ENCODE measurements at places on chromosomes 7 and 10.

DNA sequence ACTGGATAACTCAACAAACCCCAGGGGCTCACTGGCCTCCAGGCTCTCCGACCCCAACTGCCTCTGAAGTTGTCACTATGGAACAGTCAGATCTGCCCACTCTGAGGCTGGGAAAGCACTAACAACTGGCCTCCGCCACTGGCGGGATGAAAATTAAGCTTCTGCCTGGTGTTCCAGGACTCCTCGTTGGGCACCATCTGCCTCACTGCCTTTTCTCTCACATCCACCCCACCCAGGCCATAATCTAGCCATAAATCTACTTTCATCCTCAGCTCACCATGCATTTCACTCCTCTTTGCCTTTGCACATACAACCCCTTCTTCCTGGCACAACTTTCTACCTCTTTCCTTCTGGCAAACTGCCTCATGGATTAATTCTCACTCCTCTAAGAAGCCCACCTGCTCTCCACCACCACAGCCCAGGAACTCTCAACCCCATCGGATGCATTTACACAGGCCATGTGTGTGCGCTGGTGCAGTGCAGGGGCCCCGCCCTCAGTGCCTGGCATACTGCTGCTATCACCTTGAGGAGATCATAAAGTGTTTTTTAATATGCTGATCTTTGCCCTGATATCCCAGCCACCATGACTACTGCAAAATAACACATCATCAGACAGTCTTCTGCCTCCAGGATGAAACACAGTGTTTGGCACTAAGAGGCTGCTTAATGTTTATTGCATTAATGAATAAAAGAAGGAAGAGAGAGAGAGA, 4.0 kb downstream of the CDHR1 start:
- DNase-seq, result no peak

GRCh38 chr10:98266647-98267046, 1.3 kb downstream of the LOXL4 start:
- DNase-seq, result no peak

GRCh38 chr7:52794621-52795020, 240.8 kb upstream of the POM121L12 start:
- no peak for DNase-seq

DNA sequence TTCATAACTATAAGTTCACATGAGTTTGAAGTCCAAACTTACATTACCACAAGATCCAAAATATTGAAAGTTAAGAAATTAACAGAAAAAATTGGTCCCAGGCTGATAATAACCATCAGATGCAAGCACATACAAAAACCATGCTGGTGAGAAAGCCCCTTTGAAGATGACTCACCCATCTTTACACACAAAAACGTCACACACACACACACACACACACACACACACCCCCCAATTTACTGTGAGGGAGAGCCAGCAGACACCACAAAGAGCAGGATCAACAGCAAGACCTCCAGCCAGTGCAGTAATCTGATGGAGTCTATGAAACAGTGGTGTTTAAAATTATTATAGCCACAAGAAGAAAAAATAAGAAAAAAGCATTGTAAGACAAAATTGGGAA, 50.1 kb upstream of the DRGX start:
- DNase-seq, result no peak

GRCh38 chr7:86939197-86939814, 120.1 kb downstream of the ELAPOR2 start:
- DNase-seq, result no peak

- no peak for DNase-seq
Measured at GRCh38 chr7:129958643-129959470, 6.1 kb upstream of the UBE2H start.

DNA sequence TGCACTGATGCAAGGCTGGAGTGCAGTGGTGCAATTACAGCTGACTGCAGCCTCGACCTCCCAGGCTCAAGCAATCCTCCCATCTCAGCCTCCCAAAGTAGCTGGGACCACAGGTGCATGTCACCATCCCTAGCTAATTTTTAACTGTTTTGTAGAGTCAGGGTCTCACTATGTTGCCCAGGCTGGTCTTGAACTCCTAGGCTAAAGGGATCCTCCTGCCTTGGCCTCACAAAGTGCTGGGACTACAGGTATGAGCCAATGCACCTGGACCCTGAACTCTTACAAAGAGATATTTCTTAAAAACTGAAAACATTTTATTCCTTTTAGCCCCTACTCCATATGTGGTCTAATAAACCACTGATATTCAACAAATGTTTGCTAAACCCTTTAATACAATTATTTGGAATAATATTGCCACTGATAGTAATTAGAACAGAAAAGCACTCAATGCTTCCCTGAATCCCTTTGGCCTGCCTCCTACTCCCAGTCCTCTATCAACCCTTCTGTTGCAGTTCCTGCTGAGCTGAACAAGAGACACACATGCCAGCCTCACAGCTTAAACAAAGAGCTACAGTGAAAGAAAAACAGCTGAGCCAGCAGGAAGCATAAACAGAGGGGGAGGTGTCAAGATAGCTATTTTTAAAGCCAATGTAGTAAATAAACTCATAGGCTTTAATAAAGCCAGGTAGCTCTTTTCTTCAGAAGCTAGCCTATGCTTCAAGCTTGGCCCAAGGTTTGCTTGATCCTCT, 7.0 kb upstream of the GNAI1 start:
- DNase-seq, result no peak

DNA sequence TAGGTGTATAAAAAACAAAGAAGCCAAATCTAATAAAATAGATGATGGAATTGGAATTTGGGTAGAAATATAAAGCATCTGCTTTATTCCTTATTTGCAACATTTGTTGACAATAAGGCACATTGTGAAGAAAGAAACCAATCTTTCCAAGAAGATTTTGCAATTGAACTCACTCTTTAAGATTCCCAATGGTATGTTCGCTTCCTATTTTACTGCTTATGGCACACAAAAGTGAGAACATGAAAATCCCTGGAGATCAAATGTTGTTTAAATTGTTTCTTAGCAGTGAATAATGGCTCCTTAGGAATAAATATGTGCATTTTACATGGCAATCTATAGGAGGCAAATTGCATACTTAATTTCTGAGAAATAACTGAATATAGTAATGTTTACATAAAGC, 84.5 kb downstream of the ADAM22 start:
- DNase-seq, result no peak

DNA sequence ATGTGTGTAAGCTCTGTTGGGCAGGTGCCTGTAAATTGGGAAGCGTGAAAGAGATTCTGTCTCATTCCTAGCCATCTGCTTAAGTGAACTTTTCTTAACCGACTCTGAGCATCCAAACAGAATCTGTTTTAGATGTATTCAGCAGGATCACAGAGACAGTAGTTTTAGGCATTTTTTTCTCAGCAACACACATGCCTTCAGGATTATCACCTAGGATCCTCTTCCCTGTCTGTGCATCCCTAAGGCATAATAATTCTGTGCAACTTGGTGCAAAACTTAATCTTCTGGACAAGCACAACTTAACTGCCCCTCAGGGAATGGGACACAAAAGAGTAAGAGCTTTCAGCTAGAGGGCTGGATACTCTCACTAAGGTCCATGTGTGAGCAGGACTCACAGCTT, 284.8 kb downstream of the C7orf25 start:
- no peak for DNase-seq

- no peak for DNase-seq
Measured at GRCh38 chr10:61272781-61273180, 180.4 kb downstream of the TMEM26 start.

GRCh38 chr10:86804805-86805204, 48.4 kb downstream of the BMPR1A start:
- no peak for DNase-seq

- peak; percentile 15 for DNase-seq
Measured at GRCh38 chr10:131207176-131207575, 104.3 kb downstream of the TCERG1L start.

GRCh38 chr7:134941185-134941900, 45.0 kb upstream of the AGBL3 start:
- no peak for DNase-seq

- DNase-seq, result no peak
Measured at GRCh38 chr10:59346321-59346720, 16.0 kb downstream of the FAM13C start.

GRCh38 chr7:150390205-150390604, 11.1 kb downstream of the ZNF775 start:
- DNase-seq, result no peak

DNA sequence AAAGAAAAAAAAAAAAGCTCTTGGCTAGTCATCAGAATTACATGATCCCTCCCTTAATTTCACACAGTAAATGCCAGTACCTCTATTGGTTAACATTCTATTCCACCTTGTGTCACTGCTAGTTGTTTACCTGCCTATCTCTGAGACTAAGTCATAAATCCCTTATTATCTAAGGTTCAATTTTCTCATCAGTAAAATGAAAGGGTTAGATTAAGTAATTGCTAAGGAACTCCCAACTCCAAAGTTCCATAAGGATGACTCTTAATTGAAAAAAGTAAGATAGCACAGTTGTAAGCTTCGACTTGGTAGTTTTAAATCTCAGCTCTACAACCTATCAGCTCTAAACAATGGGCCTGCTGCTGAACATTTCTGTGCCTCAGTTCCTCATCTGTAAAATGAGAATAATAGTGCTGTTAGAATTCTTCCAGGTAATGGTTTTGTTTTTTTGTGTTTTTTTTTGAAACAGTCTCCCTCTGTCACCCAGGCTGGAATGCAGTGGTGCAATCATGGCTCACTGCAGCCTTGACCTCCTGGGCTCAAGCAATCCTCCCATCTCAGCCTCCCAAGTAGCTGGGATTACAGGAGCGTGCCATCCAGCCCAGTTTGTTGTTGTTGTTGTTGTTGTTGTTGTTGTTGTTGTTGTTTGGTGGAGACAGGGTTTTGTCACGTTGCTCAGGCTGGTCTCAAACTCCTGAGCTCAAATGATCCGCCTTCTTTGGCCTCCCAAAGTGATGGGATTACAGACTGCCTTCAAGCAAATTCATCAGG, 35.6 kb downstream of the SRPK2 start:
- DNase-seq, result no peak

- no peak for DNase-seq
Measured at GRCh38 chr7:12570534-12571461, at the start of gene SCIN. SCIN (plus strand) TSS chr7:12570720; CDS start chr7:12570787, 67 bp downstream.

- DNase-seq, result peak; percentile 60
Measured at GRCh38 chr7:25894002-25894901, 257.7 kb upstream of the NFE2L3 start.

DNA sequence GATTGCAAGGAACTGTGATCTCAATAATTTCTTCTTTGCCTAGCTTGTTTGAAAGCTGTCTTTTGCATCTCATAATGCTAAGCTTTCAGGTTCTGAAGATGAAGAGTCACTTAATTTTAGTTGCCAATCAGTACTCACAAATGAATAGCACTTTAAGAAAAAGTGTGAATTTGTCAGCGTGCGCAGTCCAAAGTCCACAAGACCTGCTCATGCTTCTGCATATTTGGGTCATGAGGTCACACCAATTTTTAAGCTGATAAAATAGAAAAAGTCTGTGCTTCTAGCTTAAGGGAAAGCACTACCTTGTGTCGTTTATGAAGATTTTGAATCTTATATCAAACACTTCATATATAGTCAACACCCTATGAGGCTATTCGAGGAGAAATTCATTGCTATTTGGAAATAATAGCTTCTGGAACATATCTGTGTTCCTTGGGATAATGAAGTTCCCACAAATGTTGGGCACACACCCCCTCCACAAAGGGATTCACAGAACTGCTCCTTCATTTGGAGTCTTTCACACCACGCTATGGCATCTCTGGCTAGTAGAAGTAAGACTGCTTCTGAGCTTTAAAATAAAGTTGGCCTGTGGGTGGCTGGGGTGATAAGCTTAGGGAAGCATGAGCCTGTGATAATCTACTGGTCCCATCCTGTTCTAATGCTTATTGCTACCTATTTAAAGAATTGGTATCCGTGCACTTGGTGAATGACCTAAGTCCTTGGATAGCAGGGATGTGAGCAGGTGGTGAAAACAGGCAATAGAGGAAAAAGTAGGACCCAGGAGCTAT, 33.3 kb downstream of the A1CF start:
- DNase-seq, result no peak

GRCh38 chr7:139033346-139034114, 2.3 kb downstream of the ZC3HAV1L start:
- DNase-seq, result peak; percentile 51

DNA sequence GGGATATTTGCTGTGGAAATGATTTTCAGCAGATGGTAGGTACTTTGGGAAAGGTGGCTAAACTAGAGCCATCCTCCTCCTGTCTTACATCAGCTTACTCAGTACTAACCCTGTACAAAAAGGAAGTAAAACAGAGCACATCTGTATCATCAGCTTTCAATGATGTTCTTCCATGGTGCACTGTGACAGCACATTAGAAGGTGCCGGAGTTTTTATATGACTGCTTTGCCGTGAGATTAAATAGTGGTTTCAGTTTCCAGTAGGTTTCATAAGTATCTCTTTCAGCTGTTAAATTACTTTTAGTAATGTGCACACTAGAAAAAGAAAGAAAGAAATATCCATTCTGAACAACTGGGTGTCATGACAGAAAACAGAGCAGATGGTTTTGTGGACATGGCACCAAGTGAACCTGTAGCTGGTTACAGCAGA, 86.5 kb downstream of the ARID5B start:
- DNase-seq, result no peak
